Aortic smooth muscle cell (primary cell): ENCODE measurements at places on chromosomes 13 and 19. TPM values are rescaled to one million over a fixed set of nuclear protein-coding genes. Genes with fewer than 3 reads are reported as not detected.

IGSF23 gene
- total RNA-seq: not detected in 2 replicates

SNAPC2 gene
- 13.5 and 18.9 TPM in 2 replicates for total RNA-seq

MBD3L3 gene
- total RNA-seq: not detected in 2 replicates

ANGPTL4 gene
- total RNA-seq: 1.2 and 1.7 TPM in 2 replicates

MRPL57 gene
- 14.4 and 18.8 TPM in 2 replicates for total RNA-seq

FGF14 gene
- total RNA-seq: 0.13 and 0.25 TPM in 2 replicates

C1QTNF9 gene
- not detected in 2 replicates for total RNA-seq

ZIC2 gene
- total RNA-seq: not detected in 2 replicates

ZNF331 gene
- total RNA-seq: 8.3 and 11.5 TPM in 2 replicates

ZNF431 gene
- 2.8 and 4.9 TPM in 2 replicates for total RNA-seq

LRRC63 gene
- not detected in 2 replicates for total RNA-seq

CHST8 gene
- not detected in 2 replicates for total RNA-seq

LMTK3 gene
- total RNA-seq: under 0.01 TPM in 1 of 2 replicates, not detected in the other

CCDC9 gene
- total RNA-seq: 11.0 and 11.2 TPM in 2 replicates

KMT2B gene
- total RNA-seq: 3.6 and 5.9 TPM in 2 replicates

ZNF845 gene
- total RNA-seq: 6.3 and 7.9 TPM in 2 replicates

NAPSA gene
- total RNA-seq: 0.06 and 0.13 TPM in 2 replicates

FCGBP gene
- 0.13 and 0.19 TPM in 2 replicates for total RNA-seq

C19orf38 gene
- 0.19 and 0.26 TPM in 2 replicates for total RNA-seq

IFI30 gene
- 39.4 and 59.7 TPM in 2 replicates for total RNA-seq

DACT3 gene
- 3.2 and 7.5 TPM in 2 replicates for total RNA-seq

ATP5F1D gene
- total RNA-seq: 40.4 and 41.0 TPM in 2 replicates

CRX gene
- not detected in 2 replicates for total RNA-seq

PET100 gene
- total RNA-seq: 37.4 and 45.7 TPM in 2 replicates

ZNF17 gene
- 11.7 and 12.3 TPM in 2 replicates for total RNA-seq

SLC7A10 gene
- not detected in 2 replicates for total RNA-seq
